Fibroblast of the aortic adventitia (primary cell): ENCODE measurements at places on chromosomes 16 and 17.
A peak's percentile ranks its signal among the peaks of the same experiment; 100 is the strongest.

GRCh38 chr16:66953462-66954096 lies 7.5 kb upstream of the CES3 start:
- no peak for DNase-seq

DNA sequence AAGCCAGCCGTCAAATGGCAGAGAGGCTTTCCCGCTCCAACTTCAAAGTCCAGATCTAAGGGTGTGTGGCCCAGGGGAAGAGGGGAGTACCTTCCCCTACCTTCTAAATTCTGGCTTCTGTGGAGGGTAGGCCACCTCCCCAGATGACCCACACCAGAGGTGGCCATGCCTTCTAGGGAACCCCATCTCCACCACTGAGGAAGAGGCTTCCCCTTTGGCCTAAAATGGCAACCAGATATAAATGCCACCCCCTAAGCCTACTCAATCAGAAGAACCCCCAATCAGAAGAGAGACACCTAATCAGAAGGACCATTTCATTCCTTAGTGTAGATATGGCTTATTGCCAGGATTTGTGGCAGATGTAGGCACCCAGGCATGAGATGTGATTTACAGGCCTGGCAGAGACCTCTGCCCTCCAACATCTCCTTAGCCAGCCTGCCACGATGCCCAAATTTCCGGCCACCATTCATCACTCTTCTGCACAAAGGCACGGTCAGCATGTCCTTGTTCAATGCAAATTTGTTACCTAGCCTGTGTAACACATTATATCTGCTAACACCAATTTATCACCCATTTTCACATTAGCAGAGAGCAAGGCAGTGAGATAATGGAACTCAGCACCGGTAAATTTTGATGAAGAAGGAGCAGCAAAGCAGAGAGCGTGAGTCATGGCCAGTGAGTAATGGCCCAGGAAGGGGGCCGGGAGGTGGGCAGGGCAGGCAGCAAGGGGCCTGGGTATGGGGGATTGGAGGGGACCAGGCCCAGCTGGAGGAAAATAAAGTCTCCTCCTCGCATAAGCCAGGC lies 1.2 kb upstream of the MGAT5B start:
- peak; percentile 43 for DNase-seq

- no peak for DNase-seq
These were observed 253.6 kb downstream of the C16orf95 start for GRCh38 chr16:87063543-87063942.

DNA sequence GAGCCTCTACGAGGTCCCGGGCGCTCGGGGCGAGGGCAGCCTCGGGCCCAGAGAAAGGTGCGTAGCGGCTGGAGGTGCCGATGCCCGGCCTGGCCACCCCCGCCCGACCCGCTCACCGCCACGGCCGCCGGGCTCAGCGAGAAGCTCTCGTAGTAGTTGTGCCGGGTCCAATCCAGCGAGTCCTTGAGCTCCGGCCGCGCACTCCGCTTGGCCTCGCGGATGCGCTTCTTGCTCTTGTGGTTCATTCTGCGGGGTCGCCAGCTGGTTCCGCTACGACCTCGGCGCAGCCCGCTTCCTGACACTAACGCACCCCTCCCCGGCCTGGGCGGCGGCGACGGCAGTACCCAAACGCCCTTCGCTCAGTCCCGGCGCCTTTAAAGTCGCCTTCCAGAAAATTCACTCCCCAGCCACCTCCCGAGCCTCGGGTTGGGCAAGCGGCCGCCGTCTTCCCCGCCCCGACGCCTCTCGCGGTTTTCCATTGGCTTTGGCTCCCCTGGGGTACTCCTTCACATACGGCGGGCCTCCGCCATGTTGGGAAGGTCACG lies at the start of gene JMJD6:
Gene JMJD6, minus strand, starts transcription at position 376 of the 545 bp plus-strand sequence. Its CDS starts 131 bp downstream, at position 245.
- DNase-seq: peak; percentile 95

DNA sequence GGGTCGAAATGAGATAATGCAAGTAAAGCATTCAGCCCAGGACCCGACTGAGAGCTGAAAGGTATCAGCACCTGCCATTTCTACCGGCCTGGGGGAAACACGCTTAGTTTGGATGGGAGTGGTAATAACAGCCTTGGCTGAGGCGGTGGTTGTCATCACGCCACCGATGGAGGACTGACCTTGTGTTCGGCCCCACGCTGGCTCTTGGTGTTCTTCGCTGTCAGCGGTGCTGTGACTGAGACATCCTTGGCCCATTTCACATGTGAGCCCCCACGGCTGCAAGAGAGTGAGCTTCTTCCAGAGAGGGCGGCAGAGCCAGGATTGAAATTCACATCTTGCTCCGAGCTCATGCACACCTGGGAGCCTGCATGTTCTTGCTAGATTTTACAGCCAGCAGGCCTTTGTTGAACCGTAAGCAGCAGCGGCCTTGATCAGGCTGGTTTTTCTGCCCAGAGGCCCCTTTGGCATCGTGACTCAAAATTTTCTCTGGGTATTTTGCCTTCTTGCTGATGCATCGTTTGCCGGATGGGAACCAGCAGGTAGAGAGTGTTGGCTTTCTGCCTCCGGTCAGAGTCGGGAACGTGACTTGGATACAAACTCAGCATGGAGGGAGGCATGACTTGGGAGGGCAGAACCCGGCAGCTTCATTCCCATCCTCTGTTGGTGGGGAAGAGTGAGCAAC lies 341.5 kb downstream of the SNX29 start:
- DNase-seq: no peak

DNA sequence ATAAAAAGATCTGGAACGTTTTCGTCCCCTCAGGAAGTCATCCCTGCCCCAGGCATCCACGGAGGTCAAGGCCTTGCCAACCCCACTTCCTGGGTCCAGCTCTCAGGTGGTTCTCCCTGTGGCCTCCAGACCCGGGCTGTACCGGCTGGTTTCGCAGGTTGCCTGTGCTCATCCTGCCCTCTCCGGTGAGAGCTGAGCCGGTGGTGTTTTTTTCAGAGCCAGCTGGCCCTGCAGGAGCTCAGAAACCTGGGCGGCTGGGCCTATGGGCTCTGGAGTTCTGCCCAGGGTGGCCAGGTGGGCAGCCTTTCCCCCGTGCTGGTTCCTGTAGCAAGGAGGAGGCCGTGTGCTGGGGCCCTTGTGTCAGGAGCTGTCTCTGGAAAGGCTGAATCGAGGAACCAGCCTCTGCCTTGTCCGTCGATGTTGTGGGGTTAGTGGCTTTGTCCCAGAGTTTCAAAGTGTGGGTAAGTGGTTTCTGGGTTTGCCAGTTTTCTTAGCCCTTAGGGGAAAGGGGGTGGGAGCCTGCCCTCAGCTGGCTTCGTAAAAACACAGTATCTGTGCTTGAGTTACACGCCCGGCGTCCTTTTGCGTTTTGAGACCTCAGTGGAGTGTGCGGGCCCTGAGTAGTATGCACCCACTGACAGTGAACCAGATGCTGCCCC lies 23.6 kb downstream of the C16orf90 start:
- DNase-seq: no peak

GRCh38 chr16:7372095-7372494 lies 39.5 kb downstream of the RBFOX1 start:
- DNase-seq: no peak

DNA sequence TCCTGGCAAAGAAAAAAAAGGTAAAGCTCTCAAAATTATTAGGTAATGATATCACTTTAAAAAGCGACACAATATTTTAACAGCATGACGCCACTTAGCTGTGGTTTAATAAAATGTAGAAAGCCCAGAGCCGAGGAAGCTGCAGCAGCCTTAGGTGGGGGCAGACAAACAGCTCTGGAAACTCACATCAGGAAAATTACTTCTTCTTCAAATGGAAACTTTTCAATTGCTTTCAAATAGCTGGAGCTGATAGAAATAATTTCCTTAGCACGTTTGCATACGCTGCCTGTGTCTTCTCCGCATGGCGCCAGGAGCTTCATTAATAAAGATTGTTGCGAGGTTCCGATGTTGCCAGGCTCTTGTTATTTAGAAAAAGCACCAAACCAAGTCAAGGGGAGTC lies 835.3 kb upstream of the EEF2KMT start:
- DNase-seq: no peak

DNA sequence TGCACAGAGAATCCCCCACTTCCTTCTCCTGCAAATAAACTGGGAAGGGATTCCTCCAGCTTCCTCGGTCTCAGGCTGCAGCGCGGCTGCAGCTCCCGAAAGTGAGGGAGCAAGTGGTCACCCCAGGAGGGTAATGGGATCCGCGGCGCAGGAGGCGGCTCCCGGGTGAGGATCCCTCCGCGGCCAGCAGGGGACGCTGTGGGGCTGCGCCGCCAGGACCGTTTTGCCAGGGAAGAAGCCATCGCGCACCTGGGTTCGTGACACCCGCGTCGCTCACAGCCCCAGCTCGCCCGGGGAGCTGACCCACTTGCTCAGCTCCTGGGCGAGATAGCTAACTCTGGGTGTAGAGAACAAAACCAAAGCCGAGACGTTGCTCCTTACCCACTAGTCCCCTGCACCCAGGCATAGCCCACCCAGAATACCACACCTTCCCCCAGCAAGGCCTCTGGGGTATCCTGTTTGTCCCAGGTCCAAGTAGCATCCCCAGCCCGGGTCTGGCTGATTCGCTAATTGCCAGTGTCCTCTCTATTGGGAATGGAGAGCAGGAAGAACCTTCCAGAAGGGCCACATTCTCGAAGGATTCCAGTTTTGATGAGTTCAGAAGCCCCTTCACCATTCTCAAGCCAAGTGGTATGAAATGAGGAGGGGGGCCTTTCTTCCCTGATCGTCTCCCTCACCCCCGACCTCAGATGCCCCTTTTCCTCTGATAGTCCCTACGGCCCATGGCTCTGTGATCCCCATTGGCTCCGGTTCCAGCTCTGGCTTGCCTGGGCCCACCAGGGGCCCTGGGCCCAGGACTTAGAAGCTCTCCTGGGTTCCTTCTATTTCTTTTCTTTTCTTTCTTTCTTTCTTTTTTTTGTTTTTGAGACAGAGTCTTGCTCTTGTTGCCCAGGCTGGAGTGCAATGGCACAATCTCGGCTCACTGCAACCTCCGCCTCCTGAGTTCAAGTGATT lies 14.1 kb downstream of the CYGB start:
- DNase-seq: peak; percentile 52

- no peak for DNase-seq
These were observed 74.5 kb upstream of the RCVRN start for GRCh38 chr17:9979463-9979995.

GRCh38 chr17:45298546-45299285 lies 18.1 kb downstream of the MAP3K14 start:
- DNase-seq: no peak

DNA sequence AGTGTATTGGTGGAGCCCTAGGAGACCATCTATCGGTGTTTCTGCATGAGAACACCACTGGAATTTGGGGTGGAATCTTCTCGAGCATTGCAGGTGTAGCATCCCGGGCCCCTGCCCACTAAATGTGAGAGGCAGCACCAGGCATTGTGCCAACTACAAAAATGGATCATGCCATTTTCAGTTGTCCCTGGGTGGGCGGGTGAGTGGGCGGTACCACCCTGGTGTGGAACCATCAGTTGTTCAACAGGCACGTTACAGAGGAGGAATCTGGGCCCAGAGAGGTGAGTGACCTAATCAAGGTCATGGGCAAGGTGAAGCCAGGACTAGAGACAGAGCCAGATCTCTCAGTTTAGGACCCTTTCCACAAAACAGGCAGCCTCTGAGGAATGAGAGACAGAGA lies 8.8 kb downstream of the PIPOX start:
- DNase-seq: no peak

DNA sequence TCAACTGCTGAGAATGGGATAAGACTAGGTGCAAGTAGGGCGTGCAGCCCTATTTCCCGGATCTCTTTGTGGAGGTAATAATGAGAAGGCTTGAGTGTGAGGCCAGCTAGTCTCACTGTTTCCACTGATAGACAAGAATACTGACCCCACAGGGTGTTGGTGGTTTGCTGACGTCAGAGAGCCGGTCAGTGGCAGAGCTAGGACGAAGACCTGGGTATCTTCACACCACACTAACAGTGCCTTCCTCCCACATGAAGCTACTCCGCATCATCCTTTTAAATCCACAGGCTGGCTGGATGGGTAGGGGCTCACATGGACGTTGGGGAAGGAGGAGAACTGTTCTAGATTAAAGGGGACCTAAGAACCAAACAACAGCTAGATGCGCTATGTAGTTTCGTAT lies 68.0 kb downstream of the ZFHX3 start:
- DNase-seq: no peak

DNA sequence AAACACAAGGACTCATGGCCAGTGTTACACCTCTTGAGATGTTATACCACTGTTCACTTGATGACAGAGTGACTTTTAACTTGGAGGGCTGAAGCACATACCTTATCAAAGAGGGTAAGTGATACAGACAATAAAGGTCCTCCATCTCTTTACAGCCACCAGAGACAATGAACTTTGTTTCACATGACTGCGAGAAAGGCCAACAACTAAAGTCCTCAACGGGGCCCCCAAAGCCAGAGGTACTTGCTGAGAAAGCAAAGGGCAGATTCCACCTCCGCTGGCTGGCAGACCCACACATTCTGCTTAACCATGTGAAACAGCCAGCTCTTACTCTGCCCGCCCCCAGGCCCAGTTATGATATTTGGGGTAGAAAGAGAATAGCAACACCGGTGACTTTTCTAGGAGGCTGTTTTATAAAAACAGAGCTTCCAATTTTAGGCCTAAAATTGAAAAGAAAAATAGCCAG lies 21.4 kb downstream of the DCUN1D3 start:
- DNase-seq: no peak

- peak; percentile 84 for DNase-seq
These were observed 43.3 kb upstream of the CMIP start for GRCh38 chr16:81401035-81401950.

DNA sequence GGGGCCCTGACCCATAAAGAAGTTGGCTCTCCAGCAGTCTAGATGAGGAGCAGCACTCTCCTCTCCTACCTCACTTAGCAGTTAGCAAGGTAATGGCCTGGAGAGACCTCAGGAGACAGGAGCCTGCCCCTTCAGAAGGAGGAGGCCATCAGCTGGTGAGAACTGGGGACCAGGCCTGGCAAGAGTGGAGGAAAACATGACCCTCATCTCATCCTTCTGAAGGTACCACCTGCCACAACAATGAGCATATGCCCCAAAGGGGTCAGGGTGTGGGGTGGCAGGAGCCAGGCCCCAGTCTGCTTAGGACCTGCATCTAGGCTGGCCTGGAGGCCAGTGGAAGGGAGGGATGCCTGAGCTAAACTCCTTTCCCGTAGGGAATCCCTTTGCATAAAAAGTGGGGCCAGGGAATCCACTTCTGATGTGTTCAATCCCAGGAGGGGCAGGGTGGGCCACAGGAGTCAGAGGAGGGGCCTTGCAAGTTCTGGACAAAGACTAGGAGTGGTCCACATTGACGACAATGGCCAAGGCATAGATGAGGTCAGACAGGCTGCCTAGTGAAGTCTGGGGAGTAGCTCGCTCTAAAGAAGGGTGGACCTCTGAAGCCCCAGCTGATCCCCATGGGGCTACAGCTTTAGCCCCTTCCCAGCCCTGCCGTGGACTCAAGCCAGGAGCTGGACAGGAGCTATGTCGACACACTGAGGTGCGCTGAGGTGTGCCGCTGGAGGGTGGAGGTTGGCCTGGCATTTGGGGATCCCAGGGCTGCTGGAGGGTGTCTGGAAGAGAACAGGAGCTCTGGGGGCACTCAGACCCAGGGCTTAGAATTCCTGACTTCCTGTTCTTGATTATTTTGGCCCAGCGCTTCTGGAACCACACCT lies 986 bp downstream of the SEBOX start:
- DNase-seq: no peak
